ENCODE measurements at places on chromosomes 1 and 21.
A peak's percentile ranks its signal among the peaks of the same experiment; 100 is the strongest.

- no peak for DNase-seq
These were observed 12.2 kb downstream of the TRNAU1AP start for GRCh38 chr1:28565040-28565439.

- DNase-seq, result no peak
These were observed 10.0 kb upstream of the CDA start for GRCh38 chr1:20578721-20579395.

- DNase-seq, result no peak
These were observed 61.8 kb upstream of the DNAH14 start for GRCh38 chr1:224867715-224868114.

DNA sequence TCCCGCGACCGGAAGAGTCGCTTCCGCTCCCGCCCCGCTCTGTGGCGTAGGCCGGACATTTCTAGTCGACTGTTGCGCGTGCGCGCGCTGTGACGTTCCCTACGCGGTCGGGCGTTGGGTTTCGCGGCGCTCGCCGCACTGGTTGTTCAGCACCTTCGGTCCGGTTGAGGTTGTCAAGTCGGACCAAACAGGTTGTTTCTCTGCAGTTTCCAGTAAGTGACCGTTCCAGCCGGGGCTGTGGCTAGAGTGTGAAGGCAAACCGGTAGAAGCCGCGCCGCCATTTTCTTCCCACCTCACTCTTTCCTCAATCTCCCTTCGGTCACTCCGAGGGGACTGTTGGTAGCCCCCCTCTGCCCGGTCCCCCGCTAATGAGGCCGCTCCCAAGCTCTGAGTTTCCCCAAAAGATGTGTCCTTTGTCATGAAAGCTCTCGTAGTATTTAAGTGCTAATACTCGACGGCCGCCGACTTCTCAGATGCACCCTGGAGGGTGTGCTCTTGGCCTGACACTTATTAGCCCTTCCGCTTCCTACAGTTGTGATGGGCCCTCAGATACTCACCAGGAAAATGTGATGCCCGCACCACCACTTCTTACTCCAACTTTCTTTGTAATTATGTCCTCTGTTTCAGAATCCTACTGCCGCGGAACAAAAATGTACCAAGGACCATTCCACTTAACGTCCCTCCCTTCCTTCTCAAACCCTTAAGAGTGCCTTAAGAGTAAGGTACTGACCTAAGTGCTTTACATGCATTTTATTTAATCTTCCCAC lies 56.3 kb downstream of the TRAF5 start:
- peak; percentile 63 for DNase-seq

DNA sequence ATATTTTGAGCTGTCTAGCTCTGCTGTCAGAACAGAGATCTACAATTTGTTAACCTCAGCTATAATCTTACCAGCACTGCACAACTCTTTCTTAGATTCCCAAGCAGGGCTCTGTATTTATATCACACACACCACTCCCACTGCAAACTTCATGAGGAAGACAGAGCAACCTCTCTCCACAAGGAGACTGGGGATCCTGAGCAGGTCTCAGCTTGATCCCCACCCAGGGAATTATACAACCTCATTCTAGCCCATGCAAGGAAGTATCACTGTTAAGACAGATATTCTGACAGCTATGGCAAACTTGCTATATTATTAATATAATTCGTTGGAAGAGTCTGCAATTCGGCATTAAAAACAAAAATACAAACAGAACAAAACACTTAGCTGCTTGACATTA lies 40.4 kb downstream of the EGLN1 start:
- no peak for DNase-seq

DNA sequence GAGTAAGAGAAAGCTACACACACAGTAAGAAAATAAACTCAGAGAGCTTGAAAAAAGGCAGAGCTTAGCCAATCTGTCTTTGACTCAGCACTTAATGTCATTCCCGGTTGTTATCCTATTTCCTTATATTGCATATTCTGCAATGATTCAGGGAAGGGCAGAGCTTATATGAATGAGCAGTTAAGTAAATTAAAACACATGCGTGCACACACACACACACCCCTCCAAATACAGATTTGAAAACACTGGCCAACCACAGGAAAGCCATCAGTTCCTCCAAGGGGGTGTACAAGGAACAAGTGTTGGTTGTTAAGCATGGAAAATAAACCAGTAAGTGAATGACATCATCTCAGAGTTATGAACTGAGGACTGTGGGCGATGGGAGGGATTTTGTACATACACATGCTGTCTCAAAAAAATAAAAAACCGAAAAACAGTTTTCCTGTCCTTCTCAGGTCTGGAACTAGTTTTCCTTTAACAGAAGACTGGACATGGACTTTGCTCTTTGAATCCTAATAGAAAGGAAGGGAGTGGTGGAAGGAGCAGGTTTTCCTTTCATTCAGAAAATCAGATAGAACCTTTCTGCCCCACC lies 1.0 kb downstream of the IQGAP3 start:
- DNase-seq, result no peak

GRCh38 chr1:54291276-54292001 lies 91.5 kb downstream of the MRPL37 start:
- no peak for DNase-seq

- DNase-seq, result no peak
These were observed 380.7 kb upstream of the NR5A2 start for GRCh38 chr1:199646761-199647160.

Measured in activated CD8-positive, alpha-beta memory T cell treated with anti-CD3 and anti-CD28 coated beads for 4 hours (primary cell).